ENCODE measurements at places on chromosomes 6 and 20.

DNA sequence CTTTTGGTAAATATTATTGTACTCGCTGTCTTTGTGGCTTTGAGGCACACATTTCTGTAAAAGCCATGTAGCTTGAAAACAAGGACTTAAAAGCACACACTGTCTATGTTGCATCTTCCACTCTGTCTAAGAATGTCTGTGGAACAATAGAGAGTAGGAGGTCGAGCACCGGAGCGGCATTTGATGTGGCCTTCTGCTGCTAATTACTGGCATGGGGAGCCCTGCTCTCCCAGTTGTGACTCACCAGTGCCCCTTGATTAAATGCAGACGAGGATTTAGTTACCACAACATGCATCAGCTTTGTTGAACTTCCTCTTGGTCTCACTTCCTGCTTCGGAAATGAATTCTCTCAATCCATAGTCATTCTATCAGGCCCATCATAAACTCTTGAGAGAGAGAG is 680.7 kb upstream of the SLC35B3 start:
- no peak for DNase-seq

DNA sequence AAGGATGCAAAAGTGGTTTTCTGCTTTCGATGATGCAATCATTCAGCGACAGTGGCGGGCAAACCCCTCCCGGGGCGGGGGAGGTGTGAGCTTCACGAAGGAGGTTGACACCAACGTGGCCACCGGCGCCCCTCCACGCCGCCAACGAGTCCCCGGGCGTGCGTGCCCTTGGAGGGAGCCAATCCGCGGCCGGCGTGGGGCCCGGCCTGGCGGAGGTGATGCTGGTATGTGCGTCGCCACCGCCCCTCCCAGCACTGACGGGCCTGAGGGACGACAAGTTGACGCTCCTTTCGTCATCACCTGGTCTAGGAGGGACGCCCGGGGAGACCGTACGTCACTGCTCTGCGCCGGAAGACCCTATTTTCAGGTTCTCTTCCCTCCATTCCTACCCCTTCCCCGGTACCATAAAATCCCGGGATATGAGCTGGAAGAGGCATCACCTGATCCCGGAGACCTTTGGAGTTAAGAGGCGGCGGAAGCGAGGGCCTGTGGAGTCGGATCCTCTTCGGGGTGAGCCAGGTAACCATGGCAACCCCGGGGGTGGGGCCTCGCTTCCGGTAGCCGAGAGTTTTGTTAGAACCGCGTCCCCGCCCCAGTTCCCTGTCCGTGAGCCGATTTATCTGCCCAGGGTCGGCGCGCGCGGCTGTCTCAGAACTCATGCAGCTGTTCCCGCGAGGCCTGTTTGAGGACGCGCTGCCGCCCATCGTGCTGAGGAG is at the start of gene DXO:
TSS of gene DXO (minus strand) at position 146 of the 716 bp plus-strand sequence. CDS start 463 bp downstream, outside the sequence.
- DNase-seq, result peak; percentile 99

DNA sequence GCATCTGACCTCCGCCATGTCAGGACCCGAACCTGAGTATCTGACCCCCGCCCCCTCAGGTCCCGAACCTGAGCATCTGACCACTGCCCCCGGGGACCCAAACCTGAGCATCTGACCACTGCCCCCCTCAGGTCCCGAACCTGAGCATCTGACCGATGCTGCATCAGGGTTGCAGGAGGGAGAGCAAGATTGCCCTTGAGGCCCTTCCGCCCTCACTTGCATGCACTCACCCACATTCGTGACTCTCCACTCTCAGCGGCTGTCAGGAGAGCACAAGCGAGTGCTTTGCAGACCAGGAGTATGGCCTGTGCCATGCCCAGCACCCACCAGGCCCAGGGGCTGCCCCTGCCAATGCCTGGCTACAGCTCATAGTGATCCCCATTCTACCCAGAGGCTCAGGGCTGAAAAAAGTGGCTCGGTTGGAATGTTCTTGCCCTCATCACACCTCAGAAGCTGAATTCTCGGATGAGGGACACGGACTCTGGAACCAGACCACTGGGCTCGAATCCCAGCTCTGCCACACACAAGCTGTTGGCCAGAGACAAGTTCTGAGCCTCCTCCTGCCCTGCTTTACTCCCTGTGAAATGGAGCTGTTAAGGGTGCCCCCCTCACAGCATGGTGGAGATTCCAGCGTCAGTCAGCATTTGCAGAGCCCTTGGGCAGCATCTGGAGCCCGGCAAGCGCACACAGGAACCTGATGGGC is 82.1 kb downstream of the DLL1 start:
- no peak for DNase-seq

DNA sequence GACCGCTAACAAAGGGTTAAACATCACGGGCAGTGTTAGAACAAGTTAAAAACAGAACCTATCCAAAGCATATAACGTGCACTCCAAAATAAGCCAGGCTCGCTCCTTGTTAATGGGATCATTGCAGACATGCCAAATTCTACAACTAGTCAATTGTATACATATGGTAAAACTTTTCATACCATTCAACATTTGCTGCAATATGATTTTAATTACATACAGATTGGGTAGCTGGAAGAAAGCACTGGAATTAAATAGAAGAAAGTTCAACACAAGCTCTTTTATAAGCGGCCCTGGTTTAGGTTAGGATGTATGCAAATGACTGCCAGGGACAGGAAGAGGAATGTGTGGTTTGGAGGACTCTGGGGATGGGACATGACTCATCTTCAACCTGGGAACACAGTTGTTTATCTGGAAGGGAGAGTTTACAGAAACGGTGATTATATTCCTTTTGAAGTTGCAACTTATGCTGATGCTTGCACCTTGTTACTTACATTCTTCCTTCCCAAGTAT is 62.5 kb upstream of the TIAM2 start:
- DNase-seq, result no peak

DNA sequence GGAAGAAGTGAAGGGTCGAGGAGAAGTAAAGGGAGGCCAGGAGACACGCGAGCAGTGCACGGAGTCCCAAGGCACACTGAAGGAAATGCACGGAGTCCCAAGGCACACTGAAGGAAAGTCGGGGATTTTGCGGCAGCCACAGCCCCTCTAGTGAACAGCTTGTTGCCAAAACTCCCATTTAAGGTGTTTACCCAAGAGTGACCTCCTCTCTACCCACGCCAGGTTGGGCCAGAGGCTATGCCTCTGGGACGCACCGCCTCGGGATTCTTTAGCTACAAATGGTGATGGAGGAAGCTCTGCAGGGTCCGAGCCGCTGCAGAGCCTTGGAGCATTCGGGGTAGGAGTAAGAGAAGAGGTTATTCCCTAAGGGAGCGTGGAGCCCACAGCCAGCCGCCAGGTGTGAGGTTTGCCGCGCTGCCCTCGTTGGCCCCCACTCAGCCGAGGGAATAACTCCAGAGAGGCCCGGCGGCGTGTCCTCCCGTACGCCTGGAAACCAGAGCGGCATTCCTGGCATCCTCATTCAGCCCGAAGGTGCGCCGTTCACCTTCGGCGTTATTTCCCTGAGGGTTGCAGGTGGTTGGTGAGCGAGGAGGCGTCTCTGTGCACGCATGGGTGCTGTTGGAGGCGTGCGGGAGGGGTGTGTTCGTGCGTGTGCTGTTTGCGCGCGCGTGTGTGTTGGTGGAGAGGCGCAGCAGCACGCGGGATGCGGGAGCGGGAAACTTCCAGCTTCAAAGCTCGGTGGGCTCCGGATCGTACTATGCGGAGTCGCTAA is 3.4 kb upstream of the MAFB start:
- no peak for DNase-seq

DNA sequence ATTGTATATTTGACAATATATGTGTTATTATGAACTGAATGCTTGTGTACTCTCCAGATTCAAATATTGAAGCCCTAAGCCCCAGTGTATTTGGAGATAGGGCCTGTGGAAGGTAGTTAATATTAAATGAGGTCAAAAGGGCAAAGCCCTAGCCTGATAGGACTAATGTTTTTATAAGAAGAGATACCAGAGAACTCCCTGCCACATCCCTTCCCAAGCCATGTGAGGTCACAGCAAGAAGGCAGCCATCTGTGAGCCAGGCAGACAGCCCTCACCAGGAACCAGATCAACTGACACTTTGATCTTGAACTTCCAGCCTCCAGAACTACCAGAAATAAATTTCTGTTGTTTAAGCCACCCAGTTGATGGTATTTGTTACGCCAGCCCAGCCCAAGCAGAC is 36.4 kb upstream of the FBXL4 start:
- DNase-seq, result no peak

DNA sequence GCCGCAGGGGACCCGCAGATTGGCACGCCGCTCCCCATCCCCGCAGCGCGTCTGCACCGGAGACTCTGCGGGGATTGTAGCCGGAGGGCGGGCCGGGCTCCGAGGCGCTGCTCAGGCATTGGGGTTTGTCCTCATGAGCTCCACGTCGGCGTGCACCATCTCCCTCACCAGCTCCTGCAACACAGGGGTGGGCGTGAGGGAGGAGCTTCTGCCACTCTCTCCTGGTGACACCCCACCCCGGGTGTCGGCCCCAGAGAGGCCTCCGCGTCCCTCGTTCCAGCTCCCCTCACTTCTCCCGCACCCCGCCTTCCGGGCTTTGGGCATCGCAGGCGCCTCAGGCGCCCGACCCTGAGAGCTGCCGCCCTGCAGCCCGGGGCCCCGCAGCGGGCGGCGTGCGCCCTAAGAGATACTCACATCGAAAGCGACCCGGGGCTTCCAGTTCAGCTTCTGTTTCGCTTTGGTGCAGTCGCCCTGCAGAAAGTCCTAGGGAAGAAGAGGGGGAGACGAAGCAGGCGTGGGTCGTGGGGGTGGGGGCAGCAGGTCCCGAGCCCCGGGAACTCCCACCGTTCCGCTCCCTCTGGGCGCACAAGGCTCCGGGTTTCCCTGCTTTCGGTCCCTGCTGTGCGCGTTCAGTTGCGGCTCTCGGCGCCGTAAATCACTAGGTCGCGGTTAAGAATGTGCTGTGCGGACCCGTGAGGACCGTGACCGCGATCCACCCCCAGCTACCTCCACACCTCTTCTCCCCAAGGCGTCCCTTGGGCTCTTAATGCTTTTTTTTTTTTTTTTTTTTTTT is 14.5 kb downstream of the FOXC1 start:
- no peak for DNase-seq

GRCh38 chr20:61886721-61887595 is 178.7 kb downstream of the TAF4 start:
- DNase-seq, result peak; percentile 11

- no peak for DNase-seq
Observed at GRCh38 chr6:109449064-109449794, 6.3 kb downstream of the MICAL1 start.

DNA sequence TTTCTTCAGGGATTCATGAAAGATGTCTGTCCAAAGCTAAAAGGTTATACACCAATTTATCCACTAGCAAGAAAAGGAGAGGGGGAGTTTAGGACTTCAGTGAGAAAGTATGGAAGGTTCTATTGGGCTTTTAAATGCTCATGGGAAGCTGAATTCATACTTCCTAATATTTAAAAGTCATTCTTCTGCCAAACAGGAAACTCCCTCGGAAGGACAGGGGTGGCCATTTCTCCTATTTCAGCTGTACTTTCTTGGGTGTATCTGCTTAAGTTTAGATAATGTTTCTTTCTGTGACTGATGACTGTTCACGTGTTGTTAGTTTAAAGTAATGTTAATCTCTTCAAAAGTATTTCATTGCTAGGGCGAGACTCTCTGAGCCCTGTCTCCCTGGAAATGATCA is 80.5 kb upstream of the IFNGR1 start:
- DNase-seq, result no peak

GRCh38 chr20:34948030-34948429 is 7.6 kb downstream of the GSS start:
- DNase-seq, result no peak

- no peak for DNase-seq
Observed at GRCh38 chr20:18567739-18568091, 483 bp downstream of the SMIM26 start.

DNA sequence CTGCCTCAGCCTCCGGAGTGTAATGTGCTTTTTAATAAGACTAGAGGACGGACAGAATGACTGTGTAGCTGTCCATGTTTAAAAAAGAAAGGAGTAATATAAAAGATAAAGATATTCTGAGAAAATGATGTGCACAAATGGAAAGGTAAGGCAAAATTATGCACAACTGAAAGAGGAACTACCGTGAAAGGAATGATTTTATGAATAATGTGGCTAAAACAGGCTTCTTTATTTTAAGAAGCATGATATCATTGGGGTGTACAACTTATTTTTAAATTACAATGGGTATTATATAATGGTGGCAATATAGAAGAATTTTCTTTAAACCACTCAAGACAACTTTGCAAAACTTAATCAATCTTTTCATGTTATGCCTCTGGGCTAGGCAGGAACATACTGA is 78.1 kb downstream of the FIG4 start:
- DNase-seq, result no peak

DNA sequence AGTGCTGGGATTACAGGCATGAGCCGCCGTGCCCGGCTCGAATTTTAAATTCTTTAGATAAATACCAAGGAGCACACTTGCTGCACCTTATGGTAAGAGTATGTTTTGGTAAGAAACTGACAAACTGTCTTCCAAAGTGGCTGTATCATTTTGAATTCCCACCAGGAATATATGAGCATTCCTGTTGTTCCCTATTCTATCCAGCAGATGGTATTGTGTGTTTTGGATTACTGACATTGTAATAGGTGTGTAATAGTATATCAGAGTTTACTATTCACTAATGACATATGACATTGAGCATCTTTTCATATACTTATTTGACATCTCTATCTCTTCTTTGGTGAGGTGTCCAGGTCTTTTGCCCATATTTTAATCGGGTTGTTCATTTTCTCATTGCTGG is 40.5 kb downstream of the TGM6 start:
- no peak for DNase-seq

- DNase-seq, result no peak
Observed at GRCh38 chr6:160221423-160221822, 37.2 kb downstream of the SLC22A2 start.

GRCh38 chr6:168132531-168133167 is 53.6 kb upstream of the FRMD1 start:
- DNase-seq, result no peak

DNA sequence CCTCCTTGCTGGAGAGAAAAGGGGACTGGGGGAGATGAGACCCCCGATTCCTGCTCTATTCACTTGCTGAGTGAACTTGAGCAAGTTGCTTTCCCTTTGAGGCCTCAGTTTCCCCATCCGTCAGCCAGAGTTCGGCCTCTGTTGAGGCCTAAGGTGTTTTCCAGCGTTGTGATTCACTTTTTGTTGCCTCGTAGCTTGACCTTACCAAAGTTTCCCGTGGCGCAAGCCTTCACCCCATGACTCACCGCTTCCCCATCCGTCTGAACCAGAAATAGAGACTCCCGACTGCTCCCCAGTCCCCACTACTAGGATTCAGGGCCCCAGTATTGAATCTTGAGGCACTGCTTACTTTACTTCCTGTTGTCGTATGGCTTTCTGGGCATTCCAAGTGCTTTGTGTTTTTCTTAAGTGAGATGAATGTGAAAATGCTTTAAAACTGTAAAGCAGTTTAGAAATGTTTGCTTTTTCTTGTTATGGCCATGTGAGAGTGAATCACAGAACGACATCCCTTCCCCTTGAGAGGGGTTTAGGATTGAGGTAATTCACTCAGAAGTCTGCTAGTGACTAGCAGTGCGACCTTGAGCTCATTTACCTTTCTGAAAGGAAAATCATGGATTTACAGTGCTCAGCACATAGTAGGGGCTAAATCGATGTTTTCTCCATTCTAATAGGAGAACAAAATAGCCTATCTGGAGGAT is 1.2 kb downstream of the CHMP4B start:
- DNase-seq, result peak; percentile 13

GRCh38 chr6:24072038-24072746 is 53.8 kb upstream of the NRSN1 start:
- no peak for DNase-seq

- no peak for DNase-seq
Observed at GRCh38 chr6:115977220-115977619, 83.5 kb downstream of the FRK start.

- DNase-seq, result no peak
Observed at GRCh38 chr6:32177183-32177787, 920 bp upstream of the RNF5 start.

GRCh38 chr6:101108286-101108685 is 227.2 kb upstream of the ASCC3 start:
- no peak for DNase-seq
